ENCODE measurements at places on chromosomes 13 and 19. TPM values are rescaled to one million over a fixed set of nuclear protein-coding genes. Genes with fewer than 3 reads are reported as not detected.

CBY2 gene
- not detected for total RNA-seq

ANGPTL4 gene
- total RNA-seq = 132 TPM

KLK5 gene
- under 0.01 TPM for total RNA-seq

CATSPERD gene
- total RNA-seq = not detected

BRME1 gene
- 1.2 TPM for total RNA-seq

KLF16 gene
- 4.8 TPM for total RNA-seq

KLK14 gene
- total RNA-seq = not detected

PNMA8C gene
- 0.19 TPM for total RNA-seq

ZNF729 gene
- under 0.01 TPM for total RNA-seq
